CD4-positive, alpha-beta T cell treated with Interleukin-10 for 1 hour (primary cell): ENCODE measurements at places on chromosomes 5 and 9.

- DNase-seq = no peak
Observed at GRCh38 chr9:7245976-7246580, 488.3 kb downstream of the KDM4C start.

DNA sequence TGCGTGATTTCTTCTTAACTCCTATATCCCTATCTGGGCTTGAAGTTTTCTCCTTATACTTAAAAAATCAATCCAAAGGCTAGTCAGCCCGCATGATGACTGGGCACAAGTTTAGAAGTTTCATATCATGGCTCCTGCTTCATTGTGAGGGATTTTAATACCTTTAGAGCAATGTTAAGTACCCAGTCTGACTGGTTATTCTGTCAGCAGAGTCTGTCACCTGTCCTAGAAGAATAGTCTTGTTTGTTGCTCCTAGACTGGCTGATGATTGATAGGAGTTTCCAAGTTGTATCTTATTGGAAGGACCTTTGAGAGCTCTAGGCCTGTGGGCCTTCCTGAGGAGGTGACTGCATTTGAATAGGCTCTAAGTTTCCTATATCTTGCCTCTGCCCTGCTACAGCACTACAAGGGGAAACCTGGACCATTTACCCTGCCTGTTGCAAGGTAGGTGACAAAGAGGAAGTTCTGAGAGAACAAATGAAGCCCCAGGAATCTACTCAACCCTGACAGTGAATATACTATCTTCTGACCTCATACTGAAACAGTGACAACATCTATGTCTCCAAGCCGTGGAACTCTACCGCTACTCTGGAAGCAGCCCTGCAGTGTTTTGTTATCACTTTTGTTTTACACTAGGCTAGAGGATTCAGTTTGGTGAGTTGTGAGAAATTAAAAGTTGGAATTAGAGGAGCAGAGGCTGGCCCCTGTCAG is 66.5 kb downstream of the F2RL2 start:
- DNase-seq = no peak

- DNase-seq = no peak
Observed at GRCh38 chr9:12776513-12777055, 1.8 kb downstream of the LURAP1L start.

GRCh38 chr5:66222455-66222854 is 78.4 kb downstream of the SREK1 start:
- no peak for DNase-seq

DNA sequence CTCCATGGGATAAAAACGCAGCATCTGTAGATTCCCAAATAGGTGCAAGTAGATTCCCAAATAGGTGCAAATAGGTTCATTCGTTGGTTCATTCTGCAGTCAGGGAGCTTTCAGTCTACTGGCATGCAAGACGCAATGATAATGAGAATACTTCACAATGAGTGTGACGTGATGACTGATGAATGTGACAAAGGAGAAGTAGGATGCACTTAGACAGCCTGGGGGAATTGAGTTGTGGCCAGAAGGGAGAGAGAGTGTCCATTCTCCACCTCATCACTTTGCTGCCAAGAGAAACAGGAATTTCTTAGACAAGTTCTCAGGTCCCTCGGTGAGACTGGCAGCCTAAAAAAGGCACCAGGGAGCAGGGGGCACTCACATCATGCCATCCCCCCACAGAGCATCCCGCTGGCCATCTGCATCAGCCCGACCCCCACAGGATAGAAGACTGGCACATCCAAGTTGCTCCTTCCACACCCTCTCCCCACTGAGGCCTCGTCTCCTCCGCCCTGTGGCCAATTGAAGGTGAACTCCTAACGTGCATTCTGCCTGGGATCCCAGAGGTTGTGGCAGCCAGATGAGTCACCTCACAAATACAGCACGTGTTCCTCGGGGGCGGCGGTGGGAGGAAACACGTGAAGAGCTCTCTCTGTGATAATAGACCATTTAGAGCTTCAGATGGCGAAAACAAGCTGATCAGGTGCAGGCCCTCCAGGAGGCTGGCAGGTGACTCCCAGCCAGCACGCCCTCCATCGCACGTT is 19.9 kb upstream of the KCNIP1 start:
- no peak for DNase-seq

GRCh38 chr5:148011398-148012137 is 52.2 kb upstream of the SPINK5 start:
- DNase-seq = no peak

- DNase-seq = no peak
Observed at GRCh38 chr5:171313481-171314206, 4.6 kb downstream of the TLX3 start.

DNA sequence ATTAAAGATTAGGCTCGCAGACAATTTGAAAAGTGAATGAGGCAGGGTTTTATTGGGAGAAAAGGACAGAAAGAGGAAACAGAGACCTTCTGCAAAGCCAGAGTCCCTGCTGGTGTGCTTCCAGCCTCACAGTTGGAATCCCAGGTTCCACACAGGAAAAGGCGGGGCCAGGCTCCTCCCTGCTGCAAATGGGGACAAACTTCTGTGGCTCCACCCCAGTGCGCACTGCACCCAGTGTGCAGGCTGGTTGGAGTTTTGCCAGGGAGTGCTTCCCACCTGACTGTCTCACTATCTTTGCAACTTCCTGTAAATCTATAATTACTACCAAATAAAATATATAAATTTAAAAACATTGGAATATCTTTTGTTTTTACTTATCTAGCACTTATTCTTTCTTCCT is 386.0 kb upstream of the GRIN3A start:
- DNase-seq = no peak

DNA sequence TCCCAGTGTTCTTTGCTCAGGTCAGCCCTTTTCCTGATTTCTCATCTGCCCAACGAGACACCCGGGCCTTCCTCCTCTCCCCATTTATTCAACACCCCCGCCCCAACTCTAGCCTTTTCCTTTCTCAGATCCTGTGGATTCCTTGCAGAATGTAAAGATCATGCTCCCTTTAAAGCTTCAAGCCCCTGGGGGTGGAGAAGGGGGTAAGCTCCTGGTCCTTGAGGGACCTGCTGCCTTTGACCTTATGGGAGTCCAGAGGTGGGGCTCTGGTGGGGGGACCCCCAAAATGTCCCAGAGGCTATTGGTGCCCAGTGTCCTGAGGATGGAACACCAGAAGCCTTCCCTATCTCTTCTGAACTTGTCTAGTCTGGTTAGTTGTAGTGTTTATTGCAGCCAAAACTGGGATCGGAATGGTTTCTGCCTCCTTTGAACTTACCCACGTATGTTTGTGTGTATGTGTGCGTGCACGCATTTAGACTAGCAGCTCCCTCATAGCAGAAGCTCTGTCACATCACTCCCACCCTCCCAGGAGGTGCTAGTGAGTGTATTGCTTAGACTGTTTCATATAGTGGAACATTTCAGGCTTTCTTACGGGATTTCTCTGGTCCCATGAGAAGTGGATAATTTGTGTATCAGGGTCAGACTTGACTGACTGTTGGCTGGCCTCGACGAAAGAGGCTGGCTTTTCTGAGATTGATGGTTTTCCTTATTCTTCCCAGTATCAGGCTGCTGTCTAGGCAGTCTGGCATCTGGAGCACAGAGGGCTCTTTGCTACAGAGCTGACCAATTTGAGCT is 1.1 kb downstream of the GALNT10 start:
- DNase-seq = peak; percentile 17

GRCh38 chr5:66002415-66002814 is 76.0 kb downstream of the ERBIN start:
- DNase-seq = no peak

GRCh38 chr5:133757396-133757945 is 145.1 kb upstream of the FSTL4 start:
- DNase-seq = no peak

GRCh38 chr5:178483620-178484019 is 106.6 kb downstream of the COL23A1 start:
- DNase-seq = peak; percentile 60

DNA sequence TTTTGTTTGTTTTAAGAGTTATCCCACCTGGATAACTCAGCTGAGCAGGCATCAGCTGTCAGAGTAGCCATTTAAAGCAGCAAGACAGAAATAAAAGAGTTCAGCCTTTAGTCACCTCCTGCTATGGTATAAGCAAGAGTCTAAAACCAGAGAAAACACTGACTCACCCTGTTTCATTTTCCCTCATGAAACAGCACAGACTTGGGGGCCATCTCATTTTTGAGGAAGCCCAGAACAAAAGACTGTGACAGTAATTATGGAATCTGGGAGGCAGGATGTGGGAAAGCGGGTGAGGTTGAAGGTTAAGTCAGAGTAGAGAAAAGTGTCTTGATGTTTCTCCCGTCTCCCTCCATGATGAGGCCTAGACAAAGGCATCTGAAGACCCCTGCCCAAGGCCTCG is 90.2 kb upstream of the FAM174A start:
- DNase-seq = no peak

GRCh38 chr9:38311382-38312270 is 80.9 kb upstream of the ALDH1B1 start:
- DNase-seq = no peak

DNA sequence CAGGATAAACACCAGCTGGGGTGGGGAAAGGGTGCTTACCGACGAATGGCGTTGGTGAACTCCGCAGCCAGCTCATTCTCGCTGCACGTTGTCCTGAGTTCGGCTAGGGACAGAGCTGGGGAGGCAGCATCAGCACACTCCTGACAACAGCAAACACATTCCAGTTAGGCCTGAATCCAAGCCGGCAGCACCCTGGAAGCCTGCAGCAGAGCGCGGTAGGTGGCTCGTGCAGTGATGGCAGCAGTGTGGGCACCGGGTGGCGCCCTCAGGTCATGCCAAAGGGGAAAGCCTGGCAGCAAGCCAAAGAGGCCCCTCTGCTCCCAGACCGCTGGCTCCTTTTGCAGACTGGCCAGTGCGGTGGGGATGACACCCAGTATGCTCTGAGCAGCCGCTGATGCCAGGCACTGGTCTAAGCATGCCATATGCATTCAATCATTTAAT is 66.9 kb downstream of the DCP2 start:
- DNase-seq = no peak

GRCh38 chr5:147613359-147613758 is 103.5 kb upstream of the DPYSL3 start:
- no peak for DNase-seq

DNA sequence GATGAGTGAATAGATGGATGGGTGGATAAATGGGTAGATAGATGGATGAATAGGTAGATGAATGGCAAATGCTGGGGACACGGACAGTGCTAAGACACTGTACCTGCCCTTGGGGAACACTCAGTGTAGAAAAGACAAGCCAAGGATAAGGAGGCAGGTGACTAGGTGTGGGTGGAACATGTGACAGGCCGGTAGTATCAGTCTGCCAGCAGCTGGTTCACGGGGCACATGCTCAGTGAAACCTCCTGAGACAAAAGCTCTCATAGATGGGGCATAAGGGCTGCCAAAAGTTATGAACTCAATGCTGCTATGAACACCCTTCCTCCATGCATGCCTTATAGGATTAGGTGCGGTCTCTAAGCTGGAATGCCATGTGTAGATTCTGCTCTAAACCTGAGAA is 71.0 kb downstream of the C5orf15 start:
- DNase-seq = no peak

DNA sequence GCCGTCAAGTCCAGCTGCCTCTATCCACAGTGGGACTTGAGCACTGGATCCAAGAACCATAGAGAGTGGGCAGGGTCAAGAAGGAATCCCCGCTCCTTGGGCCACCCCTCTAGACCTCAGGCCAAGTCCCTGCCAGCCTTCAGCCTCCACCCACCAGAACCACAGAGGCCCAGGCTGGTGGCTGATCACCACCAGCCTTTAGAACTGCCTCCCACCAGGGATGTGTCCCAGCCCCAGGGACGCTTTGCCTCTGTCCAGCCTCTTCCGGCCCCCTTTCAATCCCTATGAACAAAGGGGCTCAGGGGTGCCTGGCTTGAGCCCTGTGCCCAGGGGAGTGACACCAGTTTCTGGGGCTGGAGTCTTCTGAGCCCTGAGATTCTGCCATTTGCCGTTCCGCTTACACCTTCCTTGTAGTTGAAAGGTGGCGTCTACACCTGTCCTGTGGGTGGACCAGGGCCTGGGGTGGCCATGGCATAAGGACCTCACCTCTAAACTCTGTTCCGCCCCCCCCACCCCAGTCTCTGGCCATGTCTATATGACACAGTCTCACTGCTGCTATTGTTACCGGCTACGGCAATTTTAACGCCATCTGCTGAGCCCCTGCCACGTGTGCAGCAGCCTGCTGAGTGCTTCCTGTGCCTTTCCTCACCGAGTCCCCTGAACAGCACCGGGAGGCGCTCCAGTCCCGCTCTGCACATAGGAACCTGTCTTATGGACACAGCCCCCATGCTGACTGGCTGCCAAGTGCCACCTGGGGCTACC is 35.7 kb upstream of the ORM1 start:
- no peak for DNase-seq

GRCh38 chr5:165157219-165157618 is 1651.8 kb downstream of the MAT2B start:
- DNase-seq = no peak

- peak; percentile 85 for DNase-seq
Observed at GRCh38 chr9:95494416-95495371, 22.1 kb downstream of the PTCH1 start.

DNA sequence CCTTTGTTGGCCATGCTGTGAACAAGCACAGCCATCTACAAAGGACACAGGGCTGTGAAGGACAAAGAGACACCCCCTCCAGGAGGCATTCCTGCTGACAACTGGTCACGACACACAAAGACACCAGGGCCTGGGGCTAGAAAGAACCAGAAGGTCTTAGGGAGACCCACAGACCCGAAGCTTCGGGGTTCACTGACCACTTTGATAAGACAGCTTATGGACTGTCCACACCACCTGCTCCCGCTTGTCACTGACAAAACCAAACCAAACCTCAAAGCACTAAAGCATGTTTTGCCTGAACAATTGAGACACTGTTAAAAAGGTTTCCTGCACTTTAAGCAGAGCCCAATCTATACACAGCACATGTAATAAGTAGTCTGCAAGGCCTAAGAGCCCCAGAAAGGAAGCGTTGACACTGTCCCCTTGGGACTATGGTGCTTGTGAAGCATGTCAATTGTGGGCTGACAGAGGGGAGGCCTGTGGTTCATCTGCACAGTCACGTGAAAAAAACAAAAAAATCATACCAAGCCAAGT is 185.0 kb downstream of the GAPVD1 start:
- DNase-seq = no peak

DNA sequence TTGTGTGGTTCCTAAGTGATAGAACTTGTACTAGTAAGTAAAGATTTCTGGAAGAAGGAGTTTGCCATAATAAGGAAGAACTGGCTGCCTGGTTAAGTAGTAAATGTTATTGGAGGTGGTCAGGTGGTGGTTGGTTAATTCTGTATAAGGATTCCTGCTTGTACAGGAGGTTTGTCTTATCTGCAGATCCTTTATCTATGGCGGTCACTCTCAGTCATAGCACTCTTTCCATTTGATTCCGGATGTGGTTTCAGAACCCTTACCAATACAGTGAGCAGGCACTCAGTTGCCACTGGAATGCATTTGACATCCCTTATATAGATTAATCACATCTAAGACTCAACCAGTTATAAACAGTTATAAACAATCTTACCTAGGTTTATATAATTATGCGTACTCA is 50.3 kb downstream of the RAD50 start:
- no peak for DNase-seq

DNA sequence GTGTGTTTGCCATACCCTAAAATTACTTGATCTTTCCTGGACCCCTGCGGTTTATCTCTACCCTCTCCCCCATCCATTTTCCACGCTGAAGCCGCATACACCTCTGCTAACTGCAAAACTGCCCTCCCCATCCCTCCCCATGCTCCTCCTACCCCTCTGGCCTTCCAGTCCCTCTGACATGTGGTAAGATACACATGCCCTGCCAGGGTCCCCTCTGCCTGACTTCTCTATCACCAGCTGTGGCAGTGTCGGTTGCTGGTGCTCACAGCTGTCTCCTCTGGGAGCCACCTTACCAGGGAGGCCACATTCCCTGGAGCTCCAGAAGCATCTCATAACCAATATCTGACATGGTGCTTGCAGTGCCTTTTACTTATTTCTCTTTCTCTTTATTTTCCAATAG is 58.9 kb upstream of the COL15A1 start:
- DNase-seq = no peak
